Stimulated activated CD4-positive, alpha-beta T cell treated with anti-CD3 and anti-CD28 coated beads, Interleukin-12 subunit alpha, Interleukin-12 subunit beta, amount 100 ng/mL, for 4 hours (primary cell): ENCODE measurements at places on chromosomes 7 and 10.

- DNase-seq = no peak
These were observed 337.7 kb upstream of the AOAH start for GRCh38 chr7:37061849-37062559.

- DNase-seq = no peak
These were observed 1.1 kb downstream of the SNX13 start for GRCh38 chr7:17939211-17939605.

- DNase-seq = no peak
These were observed 84.3 kb downstream of the GLRX3 start for GRCh38 chr10:130220251-130221185.

DNA sequence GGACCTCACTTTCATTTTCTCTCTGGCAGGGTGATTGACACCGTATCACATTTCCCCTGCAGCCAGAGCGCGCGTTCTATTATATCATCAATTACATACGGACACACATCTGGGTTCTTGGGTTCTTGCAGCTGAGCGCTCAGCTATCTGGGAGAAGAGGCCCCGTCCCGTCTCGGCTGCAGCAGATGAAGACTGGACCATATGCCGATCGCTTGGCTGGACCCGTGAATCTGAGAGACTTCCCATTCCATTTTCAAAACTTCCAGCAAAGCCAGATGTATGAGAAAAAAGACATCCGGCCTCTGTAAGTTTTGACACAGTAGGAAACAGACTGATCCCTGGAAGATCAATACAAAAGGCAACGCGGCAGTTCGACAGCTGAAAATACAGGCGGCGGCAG, 99.8 kb downstream of the JCAD start:
- no peak for DNase-seq

GRCh38 chr10:71580926-71581325, 138.7 kb downstream of the C10orf105 start:
- no peak for DNase-seq

DNA sequence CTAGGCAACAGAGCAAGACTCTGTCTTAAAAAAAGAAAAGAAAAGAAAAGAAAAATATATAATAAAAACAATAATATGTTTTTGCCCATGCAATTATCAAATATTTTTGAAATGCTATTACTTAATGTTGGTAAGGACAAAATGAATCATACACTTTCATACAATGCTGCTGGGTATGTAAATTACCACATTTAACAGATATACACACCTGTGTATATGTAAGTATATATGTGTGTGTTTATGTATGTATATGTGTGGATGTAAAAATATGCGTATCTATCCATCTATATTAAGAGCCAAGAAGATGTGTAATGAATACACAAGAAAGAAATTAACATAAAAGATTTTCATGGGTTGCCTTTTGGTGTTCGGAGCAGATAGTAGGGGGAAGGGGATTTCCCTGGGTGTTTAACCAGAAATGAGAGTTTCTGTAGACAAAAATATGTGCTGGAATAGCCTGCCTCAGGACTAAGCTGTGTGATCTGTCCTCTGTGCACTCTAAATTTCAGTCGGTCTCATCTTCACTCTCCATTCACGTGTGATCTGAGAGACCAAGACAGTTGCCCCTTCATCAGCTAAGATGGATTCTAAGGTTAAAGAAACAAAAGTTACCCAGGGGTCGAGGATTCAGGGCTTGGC, 61.2 kb downstream of the PRKCQ start:
- no peak for DNase-seq

DNA sequence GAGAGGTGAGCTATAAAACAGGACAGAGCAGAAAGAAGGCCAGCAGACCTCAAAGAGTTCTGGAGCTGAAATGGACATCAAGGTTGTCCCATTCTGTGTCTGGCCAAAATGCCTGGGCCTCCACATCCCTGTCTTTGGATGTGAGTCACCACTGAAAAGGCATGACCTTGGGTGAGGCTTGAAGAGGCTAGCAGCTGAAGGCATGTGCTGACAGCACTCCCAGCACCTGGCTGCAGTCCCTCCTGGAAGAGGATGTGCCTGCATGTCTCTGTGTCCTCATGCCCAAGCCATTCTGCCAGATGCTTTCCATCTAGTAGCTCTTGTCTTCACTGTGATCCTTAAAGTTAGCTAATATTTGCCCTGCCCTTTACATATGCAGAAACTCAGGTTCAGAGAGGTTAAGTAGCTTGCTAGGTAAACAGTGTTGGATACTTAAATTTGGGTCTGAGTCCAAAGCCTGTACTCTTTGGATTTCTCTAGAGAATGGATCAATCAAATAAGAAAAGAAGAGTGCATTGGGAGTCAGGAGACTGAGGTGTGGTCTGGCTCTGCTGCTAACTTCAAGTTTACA, 35.8 kb downstream of the HECW1 start:
- DNase-seq = no peak
